ENCODE measurements at places on chromosomes 4 and X.

DNA sequence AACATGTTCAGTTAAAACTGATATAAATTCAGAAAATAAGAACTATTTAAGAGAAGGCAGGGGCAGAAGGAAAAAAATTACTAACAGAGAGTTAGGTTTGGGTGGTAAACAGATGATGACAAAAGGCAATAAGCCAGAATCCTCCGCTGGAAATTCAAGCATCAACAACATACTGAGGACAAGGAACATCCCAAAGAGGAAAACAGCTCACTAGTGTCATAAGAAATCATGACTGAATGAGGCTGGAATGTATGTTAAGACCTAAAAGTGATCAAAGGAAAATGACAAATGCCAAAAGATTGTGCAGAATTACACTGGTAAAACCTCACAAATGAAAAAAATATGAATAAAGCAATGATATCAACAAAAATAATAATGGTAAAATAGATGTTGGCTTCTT, 88.4 kb downstream of the WDFY3 start:
- no peak for DNase-seq

DNA sequence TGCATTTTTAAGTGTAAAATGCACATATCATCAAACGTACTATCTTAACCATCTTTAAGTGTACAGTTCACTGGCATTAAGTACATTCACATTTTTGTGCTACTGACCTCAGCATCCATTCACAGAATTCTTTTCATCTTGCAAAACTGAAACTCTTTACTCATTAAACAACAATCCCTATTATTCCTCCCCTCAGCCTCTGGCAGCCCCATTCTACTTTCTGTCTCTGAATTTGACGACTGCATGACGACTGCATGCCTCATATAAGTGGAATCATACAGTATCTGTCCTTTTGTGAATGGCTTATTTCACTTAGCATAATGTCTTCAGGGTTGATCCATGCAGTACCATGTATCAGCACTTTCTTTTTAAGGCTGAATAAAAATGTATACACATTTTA, 38.7 kb downstream of the CNKSR2 start:
- no peak for DNase-seq

- no peak for DNase-seq
Measured at GRCh38 chr4:156962528-156962974, 9.0 kb downstream of the PDGFC start.

DNA sequence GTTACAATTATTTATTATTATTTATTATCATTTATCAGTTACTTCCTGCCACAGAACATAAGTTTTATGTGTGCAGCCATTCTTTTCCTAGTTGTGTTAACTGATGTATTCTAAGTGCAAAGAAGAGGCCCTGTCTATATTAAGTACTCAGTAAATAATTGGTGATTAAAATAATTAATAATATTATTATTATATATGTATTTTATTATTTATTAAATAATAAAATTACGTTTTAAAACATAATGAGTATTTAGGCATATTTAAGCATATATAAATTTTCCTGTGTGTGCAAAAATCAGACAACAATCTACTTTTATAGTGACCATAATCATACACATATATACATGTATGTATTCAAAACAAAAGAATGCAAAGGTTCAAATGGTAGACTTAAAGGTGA, 1871.6 kb upstream of the IGFBP7 start:
- DNase-seq: no peak

DNA sequence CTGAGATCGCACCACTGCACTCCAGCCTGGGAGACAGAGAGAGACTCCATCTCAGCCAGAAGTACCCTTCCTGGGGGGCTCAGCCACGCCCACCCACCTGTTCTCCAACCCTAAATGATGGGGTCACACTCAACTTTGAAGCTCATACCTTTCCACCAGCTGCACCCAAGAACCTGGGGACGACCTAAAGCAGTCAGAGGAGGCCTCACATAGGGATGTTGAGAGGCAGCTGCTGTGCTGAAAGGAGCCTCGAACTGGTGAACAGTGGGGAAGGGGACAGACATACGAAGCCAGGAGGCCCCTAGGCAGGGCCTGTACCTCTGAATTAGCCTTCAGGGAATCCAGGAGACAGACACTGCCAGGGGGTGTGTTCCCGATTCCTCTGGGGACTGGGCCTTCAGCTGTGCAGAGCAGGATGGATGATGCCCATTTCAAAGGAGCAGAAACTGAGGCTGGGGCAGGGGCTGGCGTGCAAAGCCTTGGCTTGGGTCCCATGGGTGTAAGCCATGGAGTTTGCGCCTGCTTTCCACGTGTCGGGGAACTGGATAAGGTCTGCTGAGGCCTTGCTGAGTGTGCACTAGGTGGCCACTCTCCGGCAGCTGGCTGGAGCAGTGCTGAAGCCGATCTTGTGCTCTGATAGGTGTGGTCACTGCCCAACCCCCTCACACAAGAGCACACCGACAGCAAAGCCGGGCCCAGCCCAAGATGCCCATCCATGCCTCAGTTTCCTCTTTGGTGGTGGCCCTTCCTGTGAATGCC, 130.8 kb downstream of the CPZ start:
- DNase-seq: no peak

All from K562 (cell line).